ENCODE measurements at places on chromosomes 3 and 15. TPM values are rescaled to one million over a fixed set of nuclear protein-coding genes. Genes with fewer than 3 reads are reported as not detected.

DNA sequence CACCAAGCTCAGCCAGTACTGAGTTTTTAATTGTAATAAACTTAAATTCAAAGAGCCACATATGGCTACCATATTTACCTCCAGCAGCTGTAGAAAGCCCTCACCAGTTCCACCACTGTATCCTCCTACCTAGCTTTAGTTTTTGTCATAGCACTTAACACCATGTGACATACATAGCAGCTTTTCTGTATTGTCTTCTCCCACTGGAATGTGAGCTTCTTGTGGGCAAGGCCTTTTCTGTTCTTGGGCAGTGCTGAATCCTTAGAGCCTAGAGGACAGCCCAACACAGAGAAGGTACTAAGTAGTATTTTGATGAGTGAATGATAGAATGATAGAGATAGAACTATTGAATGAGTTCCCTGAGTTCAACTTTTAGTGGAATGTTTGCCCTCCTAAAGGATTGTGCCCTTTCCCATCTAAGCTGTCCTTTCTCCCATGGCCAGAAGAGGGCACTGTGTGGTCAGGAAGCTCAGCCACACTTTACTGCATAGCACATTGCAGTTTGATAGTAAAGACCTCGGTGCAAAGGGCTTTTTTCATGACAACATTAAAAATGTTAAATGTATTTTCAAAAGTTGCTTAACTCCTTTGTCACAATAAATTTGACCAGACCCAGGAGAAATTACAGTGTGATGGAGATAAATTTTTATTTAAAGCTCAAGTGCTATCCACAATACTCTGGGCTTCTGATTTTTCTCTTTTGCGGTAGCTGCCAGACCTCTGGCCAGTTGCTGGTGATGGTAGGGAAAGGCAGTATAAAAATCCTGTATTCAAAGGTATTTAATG lies 115.8 kb downstream of the GHSR start:
- peak; percentile 69 for DNase-seq
- no peak overlapping the region for H3K27ac ChIP-seq
- H3K27me3 ChIP-seq: peaks cover 2% of the 10 kb centered on the region
- H3K4me1 ChIP-seq: no peaks in the 10 kb centered on the region

DNA sequence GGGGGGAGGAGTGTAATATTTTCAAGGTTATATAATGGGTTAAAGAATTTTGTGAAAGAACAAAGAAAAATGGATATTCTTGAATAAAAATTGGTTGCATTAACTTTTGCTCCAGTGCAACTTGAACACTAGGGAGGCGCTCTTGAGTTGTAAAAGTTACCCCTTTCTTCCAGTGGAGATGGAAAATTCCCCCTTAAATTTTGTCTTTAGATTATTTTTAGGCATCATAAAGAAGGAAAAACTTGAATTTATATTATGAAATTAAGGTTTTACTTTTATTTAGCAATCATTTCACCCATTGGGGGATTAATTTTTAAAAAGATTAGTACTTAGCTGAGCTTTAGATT lies 550 bp upstream of the CHD2 start:
- no peak for DNase-seq
- H3K27me3 ChIP-seq: peaks cover 22% of the 10 kb centered on the region
- H3K36me3 ChIP-seq: peaks cover 8% of the 10 kb centered on the region
- H3K4me1 ChIP-seq: peaks cover 12% of the 10 kb centered on the region
- peak overlapping the region; percentile 67 for H3K27ac ChIP-seq

GRCh38 chr3:195032106-195032759 lies 238.7 kb downstream of the XXYLT1 start:
- H3K27ac ChIP-seq: no peak overlapping the region
- H3K27me3 ChIP-seq: peaks cover 6% of the 10 kb centered on the region
- H3K4me3 ChIP-seq: no peak overlapping the region

- no peak overlapping the region for H3K4me3 ChIP-seq
- H3K4me1 ChIP-seq: no peaks in the 10 kb centered on the region
- H3K27me3 ChIP-seq: peaks cover 6% of the 10 kb centered on the region
Measured at GRCh38 chr15:66023311-66023972, 154.2 kb downstream of the RAB11A start.

GRCh38 chr15:93040288-93041158 lies 48.5 kb downstream of the RGMA start:
- peaks cover 37% of the 10 kb centered on the region for H3K4me1 ChIP-seq
- peaks cover 9% of the 10 kb centered on the region for H3K36me3 ChIP-seq
- peak; percentile 15 for DNase-seq
- H3K27me3 ChIP-seq: peaks cover 31% of the 10 kb centered on the region
- H3K27ac ChIP-seq: peak overlapping the region; percentile 45

GRCh38 chr3:28569357-28569756 lies 220.7 kb upstream of the AZI2 start:
- no peaks in the 10 kb centered on the region for H3K36me3 ChIP-seq
- no peak overlapping the region for H3K4me3 ChIP-seq
- H3K4me1 ChIP-seq: peaks cover 2% of the 10 kb centered on the region

The CYP8B1 gene
- total RNA-seq: not detected

The MYLK gene
- total RNA-seq: 4.3 TPM

Measured in glutamatergic neuron (in vitro differentiated cells).